Glomerular endothelial cell (primary cell): ENCODE measurements at places on chromosomes 2 and 18. TPM values are rescaled to one million over a fixed set of nuclear protein-coding genes. Genes with fewer than 3 reads are reported as not detected.

TUBB8B gene
- total RNA-seq = not detected in 2 replicates

HOXD13 gene
- not detected in 2 replicates for total RNA-seq

ELOA2 gene
- total RNA-seq = not detected in 2 replicates

SLC19A3 gene
- not detected in 2 replicates for total RNA-seq

TTR gene
- total RNA-seq = not detected in 2 replicates

SPHKAP gene
- total RNA-seq = not detected in 2 replicates

RIT2 gene
- total RNA-seq = not detected in 2 replicates

RUFY4 gene
- total RNA-seq = not detected in 2 replicates

SERPINB12 gene
- not detected in 2 replicates for total RNA-seq

GPR75 gene
- total RNA-seq = 0.68 and 2.9 TPM in 2 replicates

GALNT3 gene
- 3.2 and 4.0 TPM in 2 replicates for total RNA-seq

SULT1C4 gene
- total RNA-seq = 13.7 and 20.2 TPM in 2 replicates

ADD2 gene
- 0.47 and 0.68 TPM in 2 replicates for total RNA-seq
